ENCODE measurements at places on chromosomes 2 and 18. TPM values are rescaled to one million over a fixed set of nuclear protein-coding genes. Genes with fewer than 3 reads are reported as not detected.
A peak's percentile ranks its signal among the peaks of the same experiment; 100 is the strongest.

DNA sequence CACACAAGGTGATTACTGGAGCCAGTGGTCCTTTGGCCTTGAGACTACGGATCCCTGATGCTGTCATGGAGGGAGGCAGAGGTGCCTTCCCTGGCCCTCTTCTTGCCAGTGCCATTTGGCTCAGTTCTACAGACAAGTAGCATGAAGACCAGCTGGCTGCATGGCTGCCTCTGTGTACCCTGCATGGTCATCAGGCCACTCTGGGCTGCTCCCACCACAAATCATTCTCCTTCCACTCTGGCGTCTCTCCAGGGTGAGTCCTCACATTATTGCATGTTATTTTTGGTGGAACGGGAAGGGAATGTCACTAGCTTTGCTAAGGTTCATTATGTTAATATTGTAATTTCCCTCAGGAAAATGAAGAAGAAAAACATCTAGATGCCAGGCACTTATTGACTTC is 229.8 kb downstream of the VAPA start:
- no peaks in the 10 kb centered on the region for H3K36me3 ChIP-seq
- peaks cover 7% of the 10 kb centered on the region for H3K4me1 ChIP-seq
- no peak for DNase-seq

GRCh38 chr2:109208071-109208950 is 79.3 kb downstream of the SH3RF3 start:
- no peak overlapping the region for H3K27ac ChIP-seq
- peaks cover 17% of the 10 kb centered on the region for H3K4me1 ChIP-seq
- H3K27me3 ChIP-seq, result no peaks in the 10 kb centered on the region

The TSPYL6 gene
- not detected for total RNA-seq

DNA sequence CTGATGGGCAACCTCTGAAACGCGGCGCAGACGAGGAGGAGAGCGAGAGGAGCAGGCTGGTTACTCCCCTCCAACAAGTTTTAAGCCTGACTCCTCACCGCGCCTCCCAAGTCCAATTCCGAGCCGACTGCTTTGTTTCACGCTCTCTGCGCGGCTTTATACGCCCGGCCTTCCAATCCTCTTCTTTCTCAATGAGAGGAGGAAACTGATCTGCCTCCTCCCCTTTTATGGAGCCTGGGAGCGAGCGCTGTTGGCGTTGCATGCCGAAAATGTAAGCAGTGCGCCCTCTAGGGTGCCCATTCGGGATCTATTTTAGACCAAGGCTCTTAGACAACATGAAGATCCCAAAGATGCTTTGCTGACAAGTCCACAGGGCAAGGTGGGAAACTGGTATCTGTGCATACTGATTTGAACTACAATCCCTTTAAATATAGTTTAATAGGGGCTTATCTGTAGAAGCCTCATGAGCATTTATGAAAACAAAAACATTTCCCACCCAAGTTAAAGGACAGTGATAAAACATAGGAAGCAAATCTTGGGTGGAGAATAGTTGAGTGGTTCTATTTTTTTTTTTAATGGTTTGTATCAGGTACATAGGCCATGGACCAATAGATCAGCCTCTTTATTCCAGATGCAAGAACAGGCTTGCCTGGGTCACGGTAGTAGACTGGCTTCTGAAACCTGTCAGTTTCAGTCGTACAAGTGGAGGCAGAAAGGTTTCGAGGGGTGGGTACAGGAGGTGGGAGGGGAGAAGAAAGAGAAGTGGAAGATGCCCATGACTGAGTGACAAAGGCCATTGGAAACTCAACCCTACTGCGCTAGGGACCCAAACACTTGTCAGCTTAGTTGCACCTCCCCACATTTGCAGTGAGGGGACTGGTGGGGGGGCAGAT is at the start of gene RND3:
RND3 (minus strand) TSS at position 131 of the 893 bp plus-strand sequence. CDS start 250 bp downstream, outside the sequence.
- H3K36me3 ChIP-seq, result no peaks in the 10 kb centered on the region
- peak; percentile 97 for DNase-seq
- H3K27me3 ChIP-seq, result no peaks in the 10 kb centered on the region
- peak within 1 kb of the TSS; percentile 72 for H3K4me3 ChIP-seq

The FAM237A gene
- not detected for total RNA-seq

DNA sequence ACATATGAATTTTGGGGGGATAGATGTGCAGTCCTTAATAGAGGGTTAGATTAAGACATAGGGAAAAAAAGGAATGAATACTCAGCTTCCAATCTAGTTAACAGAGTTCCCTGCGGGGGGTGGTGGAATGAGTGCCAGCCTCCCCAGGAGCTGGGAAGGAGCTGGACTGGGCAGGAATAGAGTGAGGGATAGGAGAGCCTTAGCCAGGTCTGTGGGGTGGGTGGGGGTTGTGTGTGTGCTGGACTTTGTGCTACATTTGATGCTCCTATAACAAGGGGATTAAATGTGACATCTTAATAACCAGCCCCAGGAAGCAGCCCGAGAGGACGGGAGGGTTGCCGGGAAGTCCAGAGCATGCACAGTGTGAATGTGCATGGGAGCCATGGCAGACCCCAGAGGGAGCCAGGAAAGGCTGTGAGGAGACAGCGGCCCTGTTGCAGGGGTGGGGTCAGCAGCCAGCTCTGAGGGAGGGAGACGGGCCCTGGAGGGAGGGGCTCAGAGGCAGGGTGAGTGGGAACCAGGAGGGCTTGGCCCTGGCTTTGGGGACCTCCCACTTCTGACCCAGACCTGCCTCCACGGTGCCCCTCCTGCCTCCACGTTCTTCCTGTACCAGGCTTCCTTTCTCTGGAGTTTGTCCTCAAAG is 3.6 kb upstream of the MBP start:
- H3K4me1 ChIP-seq, result peaks cover 17% of the 10 kb centered on the region
- H3K36me3 ChIP-seq, result no peaks in the 10 kb centered on the region
- no peak for DNase-seq
- no peaks in the 10 kb centered on the region for H3K27me3 ChIP-seq

DNA sequence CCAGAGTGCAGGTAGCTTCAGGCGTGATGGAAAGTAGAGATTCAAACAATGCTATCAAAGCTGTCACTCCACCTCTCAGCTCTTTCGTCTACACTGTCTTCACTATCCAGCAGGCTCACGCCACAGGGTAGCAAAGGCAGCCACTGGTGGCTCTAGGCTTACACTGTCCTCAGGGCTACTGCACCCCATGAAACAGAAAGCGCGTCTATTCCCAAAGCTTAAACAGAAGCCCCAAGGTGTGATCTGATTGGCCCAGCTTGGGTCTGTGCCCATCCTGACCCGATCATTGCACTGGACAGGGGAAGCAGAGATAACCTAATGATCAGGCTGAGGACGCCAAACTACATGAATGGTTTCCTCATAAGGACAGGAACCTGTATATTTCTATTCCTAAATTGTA is 100.1 kb downstream of the PDCL3 start:
- DNase-seq, result no peak
- no peaks in the 10 kb centered on the region for H3K36me3 ChIP-seq
- no peak overlapping the region for H3K27ac ChIP-seq
- no peaks in the 10 kb centered on the region for H3K4me1 ChIP-seq
- H3K27me3 ChIP-seq, result no peaks in the 10 kb centered on the region

The KCNG3 gene
- 11.3 TPM for total RNA-seq

GRCh38 chr2:173062801-173063200 is 12.8 kb upstream of the MAP3K20 start:
- H3K27me3 ChIP-seq, result peaks cover 4% of the 10 kb centered on the region
- H3K27ac ChIP-seq, result no peak overlapping the region
- DNase-seq, result no peak

DNA sequence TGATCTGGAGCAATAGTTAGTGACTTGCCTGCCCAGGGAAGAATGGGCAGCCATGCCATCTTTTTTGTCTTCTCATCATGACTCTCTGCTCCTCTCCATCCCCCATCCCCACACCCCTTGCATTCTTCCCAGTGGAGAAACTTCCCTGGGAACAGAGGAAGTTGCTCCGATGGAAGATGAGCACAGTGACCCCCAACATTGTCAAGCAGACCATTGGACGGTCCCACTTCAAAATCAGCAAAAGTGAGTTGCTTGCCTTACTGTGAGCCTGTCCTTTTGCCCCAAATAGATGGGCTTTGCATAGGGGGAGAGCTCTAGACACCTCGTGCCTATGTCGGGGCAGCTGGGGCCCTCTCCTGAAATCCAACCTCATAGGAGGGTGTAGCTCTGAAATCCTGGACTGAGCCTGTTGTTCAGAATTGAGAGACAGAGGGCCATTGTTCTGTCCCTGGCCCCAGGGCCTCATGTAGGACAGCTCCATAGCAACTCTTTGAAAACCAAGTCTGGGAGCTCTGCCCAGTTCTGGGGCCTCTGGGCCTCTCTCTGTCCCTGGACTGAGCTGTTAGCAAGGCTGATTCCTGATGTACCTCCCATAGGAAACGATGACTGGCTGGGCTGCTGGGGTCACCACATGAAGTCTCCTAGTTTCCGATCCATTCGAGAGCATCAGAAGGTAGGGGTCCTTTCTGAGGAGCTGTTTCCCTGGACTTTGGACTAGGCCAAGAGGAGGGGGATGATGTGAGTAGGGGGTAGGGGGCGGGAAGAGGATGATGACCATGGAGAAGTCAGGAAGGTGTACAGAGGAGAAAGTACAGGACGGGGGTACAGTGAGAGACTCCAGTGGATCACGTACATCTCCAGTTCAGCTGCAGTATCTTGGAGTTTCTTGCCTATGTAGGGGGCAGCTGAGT is 35.2 kb downstream of the TTLL4 start:
- H3K36me3 ChIP-seq, result peaks cover 31% of the 10 kb centered on the region
- no peak overlapping the region for H3K27ac ChIP-seq
- no peak overlapping the region for H3K4me3 ChIP-seq
- H3K27me3 ChIP-seq, result no peaks in the 10 kb centered on the region
- no peaks in the 10 kb centered on the region for H3K4me1 ChIP-seq
- DNase-seq, result no peak

The TNFRSF11A gene
- total RNA-seq, result 29.5 TPM

GRCh38 chr2:54772531-54772930 is 49.1 kb downstream of the EML6 start:
- no peaks in the 10 kb centered on the region for H3K36me3 ChIP-seq
- H3K4me3 ChIP-seq, result no peak overlapping the region
- no peaks in the 10 kb centered on the region for H3K27me3 ChIP-seq
- H3K27ac ChIP-seq, result no peak overlapping the region
- H3K4me1 ChIP-seq, result no peaks in the 10 kb centered on the region

DNA sequence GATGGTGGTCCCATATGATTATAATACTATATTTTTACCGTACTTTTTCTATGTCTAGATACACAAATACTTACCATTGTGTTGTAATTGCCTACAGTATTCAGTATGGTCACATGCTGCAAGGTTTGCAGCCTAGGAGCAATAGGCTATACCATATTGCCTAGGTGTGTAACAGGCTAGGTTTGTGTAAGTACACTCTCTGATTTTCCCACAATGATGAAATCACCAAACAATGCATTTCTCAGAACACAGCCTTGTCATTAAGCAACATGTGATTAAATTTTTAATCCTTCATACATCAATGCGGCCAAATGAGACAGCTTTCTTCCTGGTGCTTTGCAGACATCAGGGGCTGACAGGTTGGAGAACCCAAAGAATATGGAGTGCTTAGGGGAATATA is 37.3 kb downstream of the ADD2 start:
- no peak overlapping the region for H3K27ac ChIP-seq
- no peak overlapping the region for H3K4me3 ChIP-seq
- DNase-seq, result no peak
- peaks cover 22% of the 10 kb centered on the region for H3K27me3 ChIP-seq
- H3K36me3 ChIP-seq, result no peaks in the 10 kb centered on the region
- H3K4me1 ChIP-seq, result no peaks in the 10 kb centered on the region

GRCh38 chr2:100948942-100949811 is 52.9 kb upstream of the RPL31 start:
- DNase-seq, result no peak
- H3K27me3 ChIP-seq, result no peaks in the 10 kb centered on the region
- H3K4me1 ChIP-seq, result no peaks in the 10 kb centered on the region
- H3K27ac ChIP-seq, result no peak overlapping the region

The IL1RL2 gene
- total RNA-seq, result not detected

The ALLC gene
- total RNA-seq, result not detected

GRCh38 chr2:170177950-170178781 is at the start of gene MYO3B:
MYO3B (plus strand) TSS chr2:170178147; CDS start chr2:170178288, 141 bp downstream.
- no peaks in the 10 kb centered on the region for H3K27me3 ChIP-seq
- no peak for DNase-seq
- no peak within 1 kb of the TSS for H3K4me3 ChIP-seq
- H3K27ac ChIP-seq, result no peak within 1 kb of the TSS

DNA sequence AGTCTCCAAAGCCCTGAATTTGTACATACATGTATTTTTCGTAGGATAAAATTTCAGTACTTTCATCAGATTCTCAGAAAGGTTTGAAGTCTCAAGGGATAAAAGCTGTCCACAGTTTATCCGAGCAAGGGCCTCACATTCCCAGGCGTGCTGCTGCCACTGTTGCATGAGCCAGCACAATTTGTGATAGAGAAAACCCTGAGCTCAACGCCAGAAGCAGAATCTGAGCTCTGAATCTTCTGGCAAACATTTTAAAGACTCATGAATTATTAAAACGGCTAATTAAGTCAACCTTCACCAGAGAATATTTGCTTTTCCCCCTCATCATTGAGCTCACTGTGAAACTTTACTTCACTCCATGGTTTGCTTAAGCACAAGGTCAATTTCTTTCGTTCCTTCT is 38.5 kb upstream of the STPG4 start:
- H3K4me1 ChIP-seq, result peaks cover 14% of the 10 kb centered on the region
- H3K27me3 ChIP-seq, result no peaks in the 10 kb centered on the region
- no peak overlapping the region for H3K27ac ChIP-seq
- no peak for DNase-seq

DNA sequence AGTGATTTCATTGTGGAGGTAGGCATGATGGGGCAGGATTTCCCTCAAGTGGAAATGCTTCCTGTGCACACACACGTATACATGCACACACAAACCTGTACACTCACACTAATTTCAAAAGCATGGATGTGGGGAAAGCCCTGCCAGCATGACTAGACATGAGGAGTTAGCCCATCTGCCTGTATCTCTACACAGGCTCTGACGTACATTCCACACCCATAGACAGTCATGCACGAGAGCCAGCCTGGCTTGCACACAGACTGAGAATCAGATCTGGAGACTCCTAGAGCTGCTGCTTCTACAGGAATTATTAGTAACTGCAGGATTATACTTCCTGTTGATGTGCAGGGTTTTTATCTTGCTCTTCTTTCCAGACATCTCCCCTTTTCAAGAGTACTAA is 27.3 kb upstream of the NFU1 start:
- H3K27ac ChIP-seq, result no peak overlapping the region
- DNase-seq, result no peak
- H3K4me3 ChIP-seq, result no peak overlapping the region
- peaks cover 7% of the 10 kb centered on the region for H3K36me3 ChIP-seq

The CKAP2L gene
- total RNA-seq, result 33.0 TPM

DNA sequence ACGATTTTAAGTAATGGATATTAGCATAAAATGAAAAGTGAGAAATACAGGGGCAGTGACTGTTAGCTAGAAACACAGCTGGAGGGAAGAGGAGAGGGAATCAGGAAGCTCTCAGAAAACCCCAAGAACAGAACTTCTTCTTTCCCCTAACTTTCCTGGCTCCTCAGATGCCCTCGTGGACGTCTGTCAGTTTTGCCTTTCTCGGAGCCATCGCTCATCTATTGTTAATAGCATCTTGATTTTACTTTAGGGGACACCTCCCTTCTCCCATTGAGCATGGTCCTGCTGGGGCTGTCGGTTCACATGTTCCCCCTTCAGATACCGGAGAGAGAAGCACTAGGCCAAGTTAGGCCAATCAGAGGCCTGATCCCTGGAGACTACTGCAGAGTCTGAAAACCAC is 2.3 kb upstream of the PLEK start:
- H3K36me3 ChIP-seq, result no peaks in the 10 kb centered on the region
- no peaks in the 10 kb centered on the region for H3K27me3 ChIP-seq
- no peak for DNase-seq
- H3K27ac ChIP-seq, result no peak overlapping the region
- H3K4me3 ChIP-seq, result no peak overlapping the region
- H3K4me1 ChIP-seq, result no peaks in the 10 kb centered on the region

Measured in transverse colon (tissue), 4 donors.